ENCODE measurements at places on chromosomes 4 and X.

DNA sequence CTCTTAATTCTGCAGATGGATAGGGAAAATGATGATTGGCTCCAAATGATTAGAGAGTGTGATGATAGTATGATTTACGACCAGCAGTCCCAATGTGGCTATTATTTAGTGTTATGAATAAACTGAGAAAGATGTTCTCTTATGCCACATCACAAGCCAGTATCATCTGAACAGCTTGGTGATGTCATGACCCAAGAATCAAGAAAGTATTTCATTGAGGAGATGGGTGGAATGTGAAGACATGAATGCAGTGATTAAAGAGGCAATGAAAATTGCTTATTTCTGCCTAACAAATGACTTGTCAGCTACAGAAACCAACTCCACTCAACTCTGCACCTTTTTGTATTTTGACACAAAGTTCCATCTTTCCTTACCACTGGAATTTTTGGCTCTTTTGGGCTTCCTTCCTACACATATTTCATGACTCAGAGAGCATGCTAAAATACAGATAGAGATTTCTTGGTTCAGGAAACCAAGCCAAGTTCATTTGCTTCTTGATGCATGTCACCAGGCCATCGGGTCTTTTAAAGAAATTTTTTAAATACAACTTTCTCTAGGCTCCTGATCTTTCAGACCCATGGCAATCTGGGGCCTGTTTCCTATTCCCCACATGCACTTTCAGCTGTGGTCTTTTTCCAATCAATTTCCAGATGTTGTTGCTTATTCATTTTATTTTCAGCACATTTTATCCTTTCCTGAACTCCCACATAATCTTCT, 174.2 kb downstream of the HHIP start:
- DNase-seq, result peak; percentile 22

GRCh38 chrX:18620349-18620748, 51.6 kb downstream of the RS1 start:
- DNase-seq, result no peak

- no peak for DNase-seq
These were observed at the start of gene SMIM10 for GRCh38 chrX:134990801-134991481. SMIM10 (plus strand) TSS chrX:134990991; CDS start chrX:134991096, 105 bp downstream.

GRCh38 chr4:8656711-8657380, 64.3 kb downstream of the CPZ start:
- no peak for DNase-seq

- no peak for DNase-seq
These were observed 165.3 kb downstream of the BTC start for GRCh38 chr4:74628852-74629620.

DNA sequence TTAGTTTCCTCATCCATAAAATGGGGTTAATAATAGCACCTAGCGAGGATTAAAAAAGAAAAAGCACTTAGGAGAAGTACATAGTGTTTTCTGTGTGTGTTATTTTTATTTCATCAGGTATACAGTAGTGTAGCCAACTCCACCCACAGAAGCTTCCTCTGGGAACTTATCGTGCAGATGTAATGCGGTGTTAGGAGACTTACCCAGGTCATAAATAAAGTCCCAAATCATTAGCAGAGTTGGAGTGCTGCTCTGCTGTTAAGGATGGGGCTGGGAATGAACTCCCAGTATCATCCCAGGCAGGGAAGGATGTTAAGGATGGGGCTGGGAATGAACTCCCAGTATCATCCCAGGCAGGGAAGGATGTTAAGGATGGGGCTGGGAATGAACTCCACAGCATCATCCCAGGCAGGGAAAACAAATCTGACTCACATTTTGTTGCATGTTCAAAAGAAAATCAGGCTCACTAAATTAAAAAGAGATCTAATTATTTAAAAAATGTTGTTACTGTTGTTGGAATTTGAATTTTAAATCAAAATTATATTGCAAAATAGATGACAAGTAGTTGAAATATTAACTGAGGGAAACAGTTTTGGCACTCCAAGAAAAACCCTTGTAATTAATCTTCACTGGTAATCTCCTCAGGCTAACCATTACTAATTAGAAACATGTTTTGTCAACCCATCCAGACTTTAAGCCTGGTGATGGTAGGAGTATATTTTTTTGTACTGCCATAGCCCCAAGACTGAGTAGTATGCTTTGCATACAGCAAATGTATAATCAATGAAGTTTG, 10.2 kb upstream of the SFRP2 start:
- DNase-seq, result no peak

DNA sequence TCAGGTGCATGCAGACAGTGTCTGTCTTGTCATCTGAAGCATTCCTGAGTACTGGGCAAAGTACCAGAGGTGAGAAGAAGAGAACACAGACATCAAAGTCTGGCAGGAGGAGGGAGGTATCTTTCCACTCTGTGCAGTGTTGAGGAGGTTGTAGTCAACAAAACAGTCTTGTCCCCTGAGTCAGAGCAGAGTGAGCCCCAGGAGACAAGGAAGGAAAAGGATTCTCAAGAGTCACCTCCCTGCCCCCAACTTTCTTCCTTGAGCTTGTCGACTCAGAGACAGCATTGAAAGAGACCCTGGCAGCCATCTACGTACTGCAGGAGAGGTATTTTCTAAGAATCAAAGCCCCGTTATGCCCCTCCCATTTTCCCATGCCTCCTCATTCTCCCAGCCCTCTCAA, 4.4 kb upstream of the SRPX start:
- peak; percentile 8 for DNase-seq

- DNase-seq, result peak; percentile 45
These were observed 37.2 kb downstream of the GUCY1B1 start for GRCh38 chr4:155795991-155796390.

Data from SK-MEL-5 (cell line).